Dermis lymphatic vessel endothelial cell (primary cell): ENCODE measurements at places on chromosomes 6 and 20. TPM values are rescaled to one million over a fixed set of nuclear protein-coding genes. Genes with fewer than 3 reads are reported as not detected.

The DYNLRB1 gene
- total RNA-seq: 51.7 and 71.0 TPM in 2 replicates

The ZMYND8 gene
- 26.0 and 55.2 TPM in 2 replicates for total RNA-seq

The MYB gene
- under 0.01 TPM in 1 of 2 replicates, not detected in the other for total RNA-seq

The SERPINB1 gene
- total RNA-seq: 12.8 and 24.2 TPM in 2 replicates

The ZBTB12 gene
- 2.4 and 2.8 TPM in 2 replicates for total RNA-seq

The IPCEF1 gene
- 4.4 and 6.3 TPM in 2 replicates for total RNA-seq

The MDFI gene
- total RNA-seq: 27.0 and 51.8 TPM in 2 replicates

The ECT2L gene
- under 0.01 TPM in 1 of 2 replicates, not detected in the other for total RNA-seq

The ROS1 gene
- total RNA-seq: not detected in 2 replicates

The SAMD5 gene
- 0.43 and 2.4 TPM in 2 replicates for total RNA-seq

The SLC25A27 gene
- total RNA-seq: 0.43 and 1.5 TPM in 2 replicates

The YWHAB gene
- 95.7 and 136 TPM in 2 replicates for total RNA-seq

The TMC2 gene
- total RNA-seq: not detected in 2 replicates

The HCRTR2 gene
- not detected in 2 replicates for total RNA-seq

The ENPP3 gene
- total RNA-seq: 0.34 and 0.76 TPM in 2 replicates

The ENPP5 gene
- total RNA-seq: not detected in 2 replicates

The EBF4 gene
- 1.2 and 1.5 TPM in 2 replicates for total RNA-seq

The HAO1 gene
- not detected in 2 replicates for total RNA-seq

The COX7A2 gene
- 140 and 201 TPM in 2 replicates for total RNA-seq

The METTL24 gene
- total RNA-seq: not detected in 2 replicates

The TTBK1 gene
- not detected in 2 replicates for total RNA-seq

The STMND1 gene
- not detected in 2 replicates for total RNA-seq

The KIAA0408 gene
- total RNA-seq: not detected in 2 replicates

The PRICKLE4 gene
- total RNA-seq: 6.3 and 6.9 TPM in 2 replicates

The HRH3 gene
- total RNA-seq: not detected in 2 replicates

The PANK2 gene
- 36.0 and 37.3 TPM in 2 replicates for total RNA-seq

The COL11A2 gene
- 0.26 and 0.33 TPM in 2 replicates for total RNA-seq

The DACT2 gene
- total RNA-seq: not detected in 2 replicates
